ENCODE measurements at places on chromosomes 1 and 21.

DNA sequence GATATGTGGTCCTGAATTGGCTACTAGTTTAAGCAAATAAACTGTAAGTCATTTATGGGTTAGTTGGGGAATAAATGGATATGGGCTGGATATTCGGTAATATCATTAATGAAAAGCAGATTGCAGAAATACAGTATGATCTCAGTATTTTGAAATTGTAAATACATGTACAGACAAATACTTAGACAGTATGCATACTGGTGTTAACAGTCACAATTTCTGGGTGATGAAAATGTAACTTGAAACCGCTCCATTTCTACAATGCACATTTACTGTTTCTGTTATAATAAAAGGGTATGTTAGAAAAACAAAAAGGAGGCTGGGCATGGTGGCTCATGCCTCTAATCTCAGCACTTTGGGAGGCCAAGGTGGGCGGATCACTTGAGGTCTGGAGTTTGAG is 28.0 kb downstream of the BLZF1 start:
- DNase-seq: no peak

DNA sequence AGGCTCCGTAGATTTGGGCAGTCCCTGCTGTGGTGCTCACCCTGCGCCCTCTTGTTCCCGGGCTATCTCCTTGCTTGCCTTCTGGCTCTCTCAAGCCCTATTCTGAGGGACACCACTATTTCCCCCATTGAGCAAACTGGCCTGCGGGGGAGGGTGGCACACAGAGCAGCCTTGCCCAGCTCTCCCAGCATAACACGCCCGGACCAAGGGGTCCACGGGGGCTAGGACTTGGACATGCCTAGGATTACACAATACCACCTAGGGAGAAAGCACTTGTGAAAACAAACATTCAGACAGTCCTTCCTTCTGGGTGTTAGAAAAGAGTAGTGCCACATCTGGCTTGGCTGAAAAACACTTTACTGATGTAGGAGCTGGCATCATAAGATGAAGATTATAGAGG is 7.4 kb downstream of the TADA1 start:
- no peak for DNase-seq

- no peak for DNase-seq
Measured at GRCh38 chr1:238832106-238832505, 554.3 kb upstream of the CHRM3 start.

- DNase-seq: no peak
Measured at GRCh38 chr1:88541596-88541995, 142.5 kb upstream of the PKN2 start.

- DNase-seq: no peak
Measured at GRCh38 chr1:117582451-117582850, 23.4 kb upstream of the TENT5C start.

DNA sequence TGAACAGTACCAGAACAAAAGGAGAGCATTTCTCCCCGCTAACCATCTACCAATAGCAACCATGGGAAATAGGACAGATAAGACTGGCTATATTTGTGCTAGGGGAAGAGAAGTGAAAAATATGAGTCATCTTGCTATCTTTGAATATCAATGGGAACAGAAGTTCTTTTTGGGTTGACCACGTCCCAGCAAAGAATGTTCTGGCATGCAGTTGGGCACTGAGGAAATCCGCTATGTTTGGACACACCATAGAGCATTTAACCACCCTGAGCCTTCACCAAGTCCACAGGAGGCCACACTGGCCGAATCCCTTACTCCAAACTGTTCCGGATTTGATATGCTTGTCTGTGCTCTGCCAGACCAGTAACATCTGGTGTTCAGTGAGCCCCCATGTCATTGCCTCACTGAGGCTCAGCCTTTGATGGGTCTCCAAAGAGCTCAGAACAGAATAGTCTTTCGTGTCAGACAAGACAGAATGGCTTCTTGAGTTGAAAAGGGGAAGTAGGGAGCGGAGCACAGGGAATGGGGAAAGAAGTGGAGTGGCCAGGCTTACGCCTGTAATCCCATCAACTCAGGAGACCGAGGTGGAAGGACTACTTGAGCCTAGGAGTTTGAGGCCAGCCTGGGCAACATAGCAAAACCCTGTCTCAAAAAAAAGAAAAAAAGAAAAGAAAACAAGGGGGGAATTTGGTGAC is 81.4 kb downstream of the SMYD2 start:
- no peak for DNase-seq

GRCh38 chr1:16924216-16924918 is 2.6 kb downstream of the CROCC start:
- no peak for DNase-seq

- DNase-seq: no peak
Measured at GRCh38 chr1:54287176-54287650, 87.2 kb downstream of the MRPL37 start.

DNA sequence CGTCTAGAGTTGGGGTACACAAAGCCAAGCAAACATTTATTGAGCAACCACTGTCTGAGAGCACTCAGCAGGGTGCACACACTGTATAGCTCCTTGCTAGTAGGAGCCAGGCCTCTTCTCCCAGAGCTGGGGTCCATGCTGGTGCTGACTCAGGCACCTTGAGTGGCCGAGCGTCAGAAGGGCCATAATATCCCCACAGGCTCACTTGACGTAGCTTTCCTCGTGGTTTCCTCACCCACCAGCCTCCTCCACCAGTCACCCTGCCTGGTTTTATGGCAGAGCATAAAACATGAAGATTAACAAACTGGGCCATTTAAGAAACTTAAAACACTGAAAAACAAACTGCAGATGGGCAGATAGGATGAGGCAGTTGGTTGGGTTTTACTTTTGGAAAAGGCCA is 361.5 kb downstream of the HHAT start:
- no peak for DNase-seq

- no peak for DNase-seq
Measured at GRCh38 chr21:45507523-45507875, 34.7 kb downstream of the SLC19A1 start.

GRCh38 chr1:21517161-21517589 is 8.0 kb downstream of the ALPL start:
- DNase-seq: no peak

GRCh38 chr21:26809745-26810144 is 35.5 kb downstream of the ADAMTS1 start:
- DNase-seq: no peak

GRCh38 chr1:31230378-31230777 is 9.3 kb downstream of the NKAIN1 start:
- no peak for DNase-seq

GRCh38 chr1:159707472-159708260 is 6.7 kb downstream of the CRP start:
- DNase-seq: no peak

- no peak for DNase-seq
Measured at GRCh38 chr21:34037009-34037795, 36.2 kb upstream of the MRPS6 start.

DNA sequence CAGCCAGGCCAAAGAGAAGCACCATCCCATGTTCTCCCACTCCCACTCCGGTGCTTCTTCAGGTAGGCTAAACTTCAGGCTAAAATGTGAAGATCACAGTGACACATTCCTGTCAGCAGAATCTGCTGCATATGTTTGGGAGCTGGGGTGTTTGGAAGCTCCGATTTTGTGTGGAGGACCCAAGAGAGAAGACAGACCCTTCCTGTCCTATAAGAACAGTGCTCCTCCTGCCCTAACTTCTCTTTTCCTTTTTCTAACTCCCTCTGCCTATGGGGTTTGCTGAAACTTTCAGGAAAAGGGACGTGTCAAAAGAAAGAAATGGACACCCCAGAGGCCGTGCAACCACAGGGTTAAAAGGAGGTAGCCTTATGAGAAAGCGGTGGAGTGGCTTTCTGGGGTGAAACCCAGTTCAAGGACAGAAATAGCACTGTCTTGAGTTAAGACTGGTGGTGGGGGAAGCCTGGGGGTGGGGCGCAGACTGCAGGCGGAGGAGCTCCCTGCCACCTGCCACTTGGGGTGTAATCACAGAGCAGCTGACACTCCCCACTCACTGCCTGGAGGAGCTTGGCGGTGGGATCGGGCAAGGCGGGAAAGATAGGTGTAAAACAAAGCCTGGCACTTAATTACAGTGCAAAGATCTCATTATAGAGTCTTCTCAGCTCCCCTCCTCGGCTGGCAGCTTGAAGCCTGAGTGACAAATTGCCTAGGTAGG is 645 bp upstream of the TLR5 start:
- no peak for DNase-seq

DNA sequence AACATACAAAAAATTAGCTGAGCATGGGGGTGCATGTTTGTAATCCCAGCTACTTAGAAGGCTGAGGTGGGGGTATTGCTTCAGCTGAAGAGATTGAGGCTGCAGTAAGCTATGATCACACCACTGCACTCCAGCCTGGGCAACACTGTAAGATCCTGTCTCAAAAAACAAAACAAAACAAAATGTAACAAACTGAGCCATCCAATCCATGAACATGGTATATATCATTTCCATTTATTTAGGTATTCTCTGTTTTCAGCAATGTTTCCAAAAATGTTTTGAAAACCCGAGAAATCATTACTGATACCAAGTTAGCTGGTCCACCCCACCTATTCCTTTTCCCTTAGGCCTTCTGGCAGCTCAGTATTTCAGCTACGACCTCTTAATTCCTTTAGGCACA is 18.4 kb downstream of the ATPAF1 start:
- no peak for DNase-seq

DNA sequence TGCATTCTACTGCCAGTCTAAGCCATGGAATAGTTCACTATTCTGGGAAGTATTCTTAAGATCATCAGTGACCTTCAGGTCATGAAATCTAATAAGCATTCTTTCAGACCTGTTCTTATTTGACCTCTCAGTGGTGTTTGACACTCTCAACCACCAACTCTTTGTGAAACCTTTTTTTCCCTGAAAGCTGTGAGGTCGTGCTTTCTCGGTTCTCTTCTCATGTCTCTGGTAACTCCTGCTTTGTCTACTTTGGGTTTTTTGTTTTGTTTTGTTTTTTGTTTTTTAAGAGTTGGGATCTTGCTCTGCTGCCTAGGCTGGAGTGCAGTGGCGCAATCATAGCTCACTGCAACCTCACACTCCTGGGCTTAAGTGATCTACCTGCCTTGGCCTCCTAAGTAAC is 56.3 kb downstream of the POU2F1 start:
- DNase-seq: no peak

DNA sequence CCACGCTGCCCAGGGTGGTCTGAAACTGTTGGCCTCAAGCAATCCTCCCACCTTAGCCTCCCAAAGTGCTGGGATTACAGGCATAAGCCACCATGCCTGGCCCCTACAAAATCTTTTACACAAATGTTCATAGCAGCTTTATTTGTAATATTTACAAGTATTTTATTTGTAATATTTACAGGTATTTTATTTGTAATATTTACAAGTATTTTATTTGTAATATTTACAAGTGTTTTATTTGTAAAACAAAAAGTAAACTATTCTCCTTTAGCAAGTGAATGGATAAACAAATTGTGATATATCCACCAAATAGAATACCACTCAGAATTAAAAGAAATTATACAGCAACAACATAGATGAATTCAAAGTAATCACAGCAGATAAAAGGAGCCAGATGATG is 11.4 kb upstream of the FNBP1L start:
- no peak for DNase-seq

DNA sequence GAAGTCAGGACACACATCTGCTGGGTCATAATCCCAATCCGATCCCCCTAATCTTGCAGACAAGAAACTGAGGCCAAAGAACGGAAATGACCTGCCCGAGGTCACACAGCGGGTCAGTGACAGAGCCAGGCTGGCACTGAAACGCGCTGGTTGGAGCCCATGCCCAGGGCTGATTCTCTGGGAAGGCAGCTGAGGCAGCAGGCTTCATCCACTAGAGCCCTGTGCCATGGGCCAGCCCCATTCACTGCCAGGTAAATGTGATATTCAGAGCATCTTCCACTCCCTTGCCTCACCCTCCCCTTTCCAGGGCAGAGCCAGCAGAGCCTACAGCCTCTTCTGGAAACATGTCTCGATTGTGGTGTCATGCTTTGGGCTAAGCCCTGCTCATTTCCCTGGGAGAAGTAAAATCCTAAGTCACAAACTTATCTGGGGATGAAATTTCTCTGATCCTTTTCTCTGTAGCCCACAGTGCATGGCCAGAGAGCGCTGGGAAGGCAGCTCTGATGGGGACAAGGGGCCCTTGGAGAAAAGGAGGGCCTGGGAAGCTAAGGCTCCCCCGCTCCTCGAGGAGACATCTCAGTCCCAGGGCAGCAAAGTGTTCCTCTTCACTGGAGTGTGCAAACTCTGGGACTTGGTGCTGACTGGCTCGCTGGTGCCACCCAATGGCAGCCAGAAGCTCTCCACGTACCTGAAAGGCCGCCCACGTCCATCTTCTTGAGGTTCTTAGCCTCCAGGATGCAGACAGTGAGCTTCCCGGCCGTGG is 110.4 kb downstream of the SYT2 start:
- DNase-seq: no peak

DNA sequence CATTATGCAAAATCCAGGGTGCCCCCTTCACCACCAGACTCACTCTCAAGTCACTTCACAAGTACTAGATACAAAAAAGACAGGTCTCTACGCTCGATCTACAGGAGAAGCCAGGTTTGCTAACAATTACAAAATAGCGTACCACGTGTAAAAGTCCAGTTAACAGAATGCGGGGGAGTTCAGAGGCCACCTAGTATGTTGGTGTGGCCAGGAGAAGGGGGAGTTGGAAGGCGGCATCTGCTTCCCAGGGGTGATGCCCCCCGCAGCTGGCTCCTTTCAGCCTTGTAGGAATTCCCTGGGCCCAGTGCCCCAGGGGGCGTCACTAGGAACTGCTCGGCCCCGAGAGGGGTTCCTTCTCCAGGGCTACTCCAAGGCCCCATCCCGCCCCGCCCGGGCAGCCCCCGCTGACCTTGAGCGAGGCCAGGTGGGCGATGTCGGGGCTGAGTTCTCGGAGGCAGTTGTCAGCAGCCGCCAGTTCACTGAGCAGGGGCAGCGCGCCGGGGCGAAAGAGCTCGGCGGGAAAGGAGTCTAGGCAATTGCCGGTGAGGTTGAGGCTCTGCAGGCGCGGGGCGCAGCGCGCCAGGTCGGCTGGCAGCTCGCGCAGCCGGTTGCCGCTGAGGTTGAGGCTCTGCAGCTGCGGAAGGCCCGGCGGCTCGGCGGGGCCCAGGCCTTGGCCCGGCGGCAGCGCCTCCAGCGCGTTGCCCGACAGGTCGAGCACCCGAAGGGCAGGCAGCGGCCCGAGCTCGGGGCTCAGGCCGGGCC is 664 bp downstream of the LRRC47 start:
- no peak for DNase-seq

DNA sequence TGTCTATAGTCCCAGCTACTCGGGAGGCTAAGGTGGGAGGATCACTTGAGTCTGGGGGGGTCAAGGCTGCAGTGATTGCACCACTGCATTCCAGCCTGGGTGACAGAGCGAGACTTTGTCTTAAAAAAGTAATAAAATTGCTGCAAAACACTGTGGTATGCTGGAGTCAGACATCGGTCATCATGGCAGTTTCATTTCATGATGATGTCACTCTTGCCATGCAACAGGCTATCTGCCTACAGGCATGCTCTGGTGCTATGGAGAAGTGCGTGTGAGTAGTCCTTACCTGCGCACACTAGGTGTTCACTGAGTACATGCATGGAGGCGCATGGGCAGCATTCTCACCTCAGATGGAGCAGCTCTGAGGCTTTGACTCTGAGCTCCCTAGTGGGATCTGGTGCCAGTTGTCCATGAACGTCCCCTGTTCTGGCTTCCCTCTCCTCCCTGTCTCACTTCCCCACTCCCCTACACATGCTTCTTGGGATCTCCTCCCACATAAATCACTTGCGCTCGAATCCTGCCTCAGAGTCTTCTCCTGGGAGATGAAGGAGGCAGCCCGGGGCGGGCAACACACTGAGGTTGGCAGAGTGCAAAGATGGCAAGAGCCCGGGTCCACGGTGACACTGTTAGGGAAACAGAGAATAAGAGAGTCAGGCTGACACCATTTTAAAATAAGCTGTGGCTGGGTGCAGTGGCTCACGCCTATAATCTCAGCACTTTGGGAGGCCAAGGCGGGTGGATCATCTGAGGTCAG is 10.4 kb upstream of the CELA3B start:
- DNase-seq: no peak

Measured in cortex of kidney (tissue), 1 donor.